Coronary artery (tissue), 2 donors: ENCODE measurements at places on chromosomes 11 and 22.

DNA sequence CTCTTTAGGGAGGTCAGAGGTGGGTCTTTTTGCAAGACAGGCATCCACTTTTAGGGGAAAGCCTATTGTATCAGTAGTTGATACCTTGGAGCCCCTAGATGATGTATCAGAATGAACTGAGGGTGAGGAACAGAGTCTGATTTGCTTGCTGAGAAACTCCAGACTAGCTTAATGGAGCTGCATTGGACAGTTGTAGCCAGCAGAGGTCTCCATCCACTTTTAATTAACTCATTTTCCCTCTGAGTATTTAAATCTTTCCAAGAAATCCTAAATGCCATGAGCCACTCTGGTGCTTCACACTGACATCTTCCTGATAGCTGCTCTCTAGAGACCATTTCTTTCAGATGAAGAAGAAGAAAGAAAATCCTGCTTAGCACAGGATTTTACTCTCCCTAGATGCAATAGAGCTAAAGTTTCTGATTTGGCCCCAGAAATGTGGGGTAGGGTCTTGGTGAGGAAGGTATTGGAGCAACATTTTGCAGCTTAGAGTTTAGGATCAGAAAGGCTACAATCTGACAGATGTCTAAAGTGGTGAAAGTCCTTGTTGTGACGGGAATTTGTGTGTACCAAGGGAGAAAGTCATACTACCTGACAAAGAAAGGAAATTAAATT lies 38.0 kb downstream of the EXT2 start:
- no peak for DNase-seq

DNA sequence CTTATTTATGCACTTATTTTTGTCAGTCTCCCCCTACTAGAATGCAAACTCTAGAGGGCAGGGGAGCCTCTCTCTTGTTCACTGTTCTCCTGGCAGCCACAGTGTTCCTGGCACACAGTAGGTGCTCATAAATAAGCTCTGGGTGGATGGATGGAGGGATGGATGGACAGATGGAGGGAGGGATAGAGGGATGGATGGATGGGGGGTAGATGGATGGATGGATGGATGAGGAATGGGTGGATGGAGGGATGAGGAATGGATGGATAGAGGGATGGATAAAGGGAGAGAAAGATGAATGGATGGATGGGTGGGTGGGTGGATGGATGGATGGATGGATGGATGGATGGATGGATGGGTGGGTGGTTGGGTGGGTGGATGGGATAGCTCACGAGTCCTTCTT lies 13.5 kb downstream of the PVALB start:
- DNase-seq: no peak

DNA sequence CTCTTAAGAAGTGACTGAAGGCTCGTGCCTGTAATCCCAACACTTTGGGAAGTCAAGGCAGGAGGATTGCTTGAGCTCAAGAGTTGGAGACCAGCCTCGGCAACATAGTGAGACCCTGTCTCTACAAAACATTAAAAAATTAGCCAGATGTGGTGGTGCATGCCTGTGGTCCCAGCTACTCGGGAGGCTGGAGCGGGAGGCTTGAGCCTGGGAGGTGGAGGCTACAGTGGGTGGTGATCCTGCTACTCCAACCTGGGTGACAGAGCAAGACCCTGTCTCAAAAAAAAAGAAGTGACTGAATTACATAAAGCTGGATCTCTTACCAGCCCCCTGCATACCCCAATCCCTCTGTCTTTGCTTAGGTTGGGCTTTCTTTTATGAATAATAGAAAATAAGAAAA lies 58.1 kb downstream of the C22orf31 start:
- no peak for DNase-seq

DNA sequence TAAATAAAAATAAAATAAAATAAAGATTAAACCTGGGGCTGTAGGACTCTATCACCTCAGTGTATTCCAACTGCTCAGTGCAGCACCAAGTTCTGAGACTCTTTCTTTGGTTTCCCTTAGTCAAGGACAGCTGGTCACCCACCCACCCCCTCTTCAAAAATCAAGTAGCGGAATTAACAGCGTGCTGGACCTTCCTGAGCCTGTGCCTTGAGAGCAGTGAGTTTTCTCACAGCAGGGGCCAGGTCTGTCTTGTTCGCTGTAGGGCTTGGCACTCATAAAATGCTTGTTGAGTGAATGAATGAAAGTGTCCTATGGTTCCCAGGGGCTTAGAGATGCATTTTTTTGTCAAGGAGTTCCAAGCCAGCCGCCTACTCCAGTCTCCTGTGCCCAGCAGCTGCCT lies 2.9 kb upstream of the ALX4 start:
- DNase-seq: no peak
